Liver (tissue), 10 donors: ENCODE measurements at places on chromosomes 11 and 22.

DNA sequence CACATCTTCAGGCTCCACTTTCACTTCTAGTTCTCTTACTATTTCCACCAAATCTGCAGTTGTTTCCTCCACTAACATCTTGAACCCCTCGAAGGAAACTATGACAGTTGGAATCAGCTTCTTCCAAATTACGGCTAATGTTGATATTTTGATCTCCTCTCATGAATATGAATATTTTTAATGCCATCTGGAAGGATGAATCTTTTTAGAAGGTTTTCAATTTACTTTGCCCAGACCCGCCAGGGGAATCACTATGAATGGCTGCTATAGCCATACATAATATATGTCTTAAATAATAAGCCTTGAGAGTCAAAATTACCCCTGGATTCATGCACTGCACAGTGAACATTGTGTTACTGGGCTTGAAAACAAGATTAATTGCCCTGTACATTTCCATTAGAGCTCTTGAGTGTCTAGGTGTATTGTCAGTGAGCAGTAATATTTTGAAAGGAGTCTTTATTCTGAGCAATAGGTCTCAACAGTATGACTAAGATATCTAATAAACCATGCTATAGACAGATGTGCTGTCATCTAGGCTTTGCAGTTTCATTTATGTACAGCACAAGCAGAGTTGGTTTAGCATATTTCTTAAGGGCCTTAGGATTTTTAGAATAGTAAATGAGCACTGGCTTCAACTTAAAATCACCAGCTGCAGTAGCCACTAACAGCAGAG, 48.3 kb upstream of the LRRC55 start:
- H3K4me3 ChIP-seq, result no peak overlapping the region
- H3K27me3 ChIP-seq, result no peaks in the 10 kb centered on the region
- no peak overlapping the region for H3K27ac ChIP-seq
- DNase-seq, result no peak
- H3K4me1 ChIP-seq, result no peaks in the 10 kb centered on the region

- no peaks in the 10 kb centered on the region for H3K36me3 ChIP-seq
- no peak overlapping the region for H3K4me3 ChIP-seq
- H3K27me3 ChIP-seq, result no peaks in the 10 kb centered on the region
- H3K27ac ChIP-seq, result no peak overlapping the region
- no peaks in the 10 kb centered on the region for H3K4me1 ChIP-seq
These were observed 53.6 kb upstream of the VSTM5 start for GRCh38 chr11:93903989-93904388.

DNA sequence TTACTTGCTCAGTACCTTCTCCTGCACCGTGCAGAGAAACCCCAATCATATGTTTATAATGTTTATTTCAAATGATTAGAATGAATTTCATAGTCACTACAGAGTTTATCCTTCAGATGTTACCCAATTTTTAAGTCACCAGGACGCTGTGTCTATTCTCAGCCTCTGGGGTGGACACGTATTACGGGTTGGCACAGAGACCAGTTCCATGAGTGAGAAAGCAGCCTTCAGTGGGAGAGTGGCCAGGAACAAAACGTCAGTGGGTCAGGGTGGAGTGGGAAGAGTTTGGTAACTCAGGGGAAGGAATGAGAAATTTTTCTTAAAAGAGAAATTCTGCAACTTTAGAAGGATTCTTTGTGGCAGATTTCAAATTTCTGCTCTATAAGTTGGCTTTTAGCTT, 77.1 kb upstream of the MTMR2 start:
- H3K27ac ChIP-seq, result no peak overlapping the region
- no peak overlapping the region for H3K4me3 ChIP-seq
- H3K27me3 ChIP-seq, result no peaks in the 10 kb centered on the region
- H3K4me1 ChIP-seq, result no peaks in the 10 kb centered on the region

- H3K36me3 ChIP-seq, result no peaks in the 10 kb centered on the region
- H3K4me3 ChIP-seq, result no peak overlapping the region
- DNase-seq, result no peak
- H3K27me3 ChIP-seq, result no peaks in the 10 kb centered on the region
- H3K4me1 ChIP-seq, result no peaks in the 10 kb centered on the region
- H3K27ac ChIP-seq, result no peak overlapping the region
These were observed 950.9 kb upstream of the CHORDC1 start for GRCh38 chr11:91173701-91174100.

DNA sequence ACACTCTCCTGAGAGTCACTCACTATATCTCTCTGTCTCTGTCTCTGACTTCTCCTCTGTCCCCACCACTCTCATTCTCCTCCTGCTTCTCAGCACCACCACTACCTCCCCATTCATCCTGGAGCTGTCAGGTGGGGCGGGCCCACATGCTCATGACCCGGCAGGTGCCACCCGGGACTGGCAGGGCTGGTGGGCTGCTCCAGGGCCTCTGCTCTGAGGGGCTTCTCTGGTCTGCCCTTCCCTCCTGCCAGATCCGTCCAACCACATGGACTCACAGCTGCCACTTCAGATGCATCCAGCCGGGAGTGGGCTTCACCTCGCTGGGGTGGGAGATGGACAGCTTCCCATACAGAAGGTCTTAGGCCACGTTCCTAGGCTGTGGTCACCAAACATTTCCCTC, 4.8 kb upstream of the EMID1 start:
- peaks cover 3% of the 10 kb centered on the region for H3K4me1 ChIP-seq
- DNase-seq, result no peak
- no peaks in the 10 kb centered on the region for H3K27me3 ChIP-seq

DNA sequence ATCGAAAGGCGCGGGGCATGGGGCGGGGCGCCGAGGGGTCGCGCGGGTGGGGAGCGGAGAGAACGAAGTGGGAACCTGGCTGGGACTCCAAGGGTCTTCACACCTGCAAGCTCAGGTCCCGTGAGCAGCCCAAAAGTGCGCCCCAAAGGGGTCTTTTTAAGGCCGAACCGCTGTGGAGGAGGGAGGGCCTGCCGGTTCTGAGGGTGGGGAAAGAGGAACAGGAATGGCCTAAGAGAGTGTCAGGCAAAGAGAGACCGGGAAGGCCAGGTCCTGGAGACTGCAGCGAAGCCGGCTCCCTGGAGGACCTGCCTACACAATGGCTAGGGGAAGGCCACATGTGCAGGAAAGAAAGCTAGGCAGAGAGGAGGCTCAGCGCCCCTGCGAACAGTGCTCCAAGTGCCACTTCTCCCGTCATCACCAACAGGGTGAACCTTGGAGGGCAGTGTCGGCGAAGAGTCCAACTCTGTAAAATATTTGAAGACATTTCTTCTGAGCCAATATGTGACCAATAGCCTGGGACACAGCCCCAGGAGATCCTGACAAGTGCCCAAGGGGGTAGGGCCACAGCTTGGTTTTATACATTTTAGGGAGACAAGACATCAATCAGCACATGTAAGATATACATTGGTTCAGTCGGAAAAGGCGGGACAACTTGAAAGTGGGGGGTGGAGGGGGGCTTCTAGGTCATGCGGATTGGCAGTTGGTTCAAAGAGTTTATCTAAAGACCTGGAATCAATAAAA, 710 bp upstream of the DGCR2 start:
- DNase-seq, result no peak
- peaks cover 25% of the 10 kb centered on the region for H3K4me1 ChIP-seq
- no peaks in the 10 kb centered on the region for H3K27me3 ChIP-seq
- no peaks in the 10 kb centered on the region for H3K36me3 ChIP-seq
- H3K27ac ChIP-seq, result no peak overlapping the region
- peak overlapping the region; percentile 20 for H3K4me3 ChIP-seq

- no peak overlapping the region for H3K4me3 ChIP-seq
- peaks cover 11% of the 10 kb centered on the region for H3K4me1 ChIP-seq
- no peaks in the 10 kb centered on the region for H3K27me3 ChIP-seq
- peaks cover 3% of the 10 kb centered on the region for H3K36me3 ChIP-seq
These were observed 14.0 kb downstream of the EP300 start for GRCh38 chr22:41106122-41106968.

- no peak overlapping the region for H3K27ac ChIP-seq
- H3K4me1 ChIP-seq, result no peaks in the 10 kb centered on the region
- no peaks in the 10 kb centered on the region for H3K27me3 ChIP-seq
- no peaks in the 10 kb centered on the region for H3K36me3 ChIP-seq
These were observed 293.5 kb downstream of the MN1 start for GRCh38 chr22:27507935-27508526.

DNA sequence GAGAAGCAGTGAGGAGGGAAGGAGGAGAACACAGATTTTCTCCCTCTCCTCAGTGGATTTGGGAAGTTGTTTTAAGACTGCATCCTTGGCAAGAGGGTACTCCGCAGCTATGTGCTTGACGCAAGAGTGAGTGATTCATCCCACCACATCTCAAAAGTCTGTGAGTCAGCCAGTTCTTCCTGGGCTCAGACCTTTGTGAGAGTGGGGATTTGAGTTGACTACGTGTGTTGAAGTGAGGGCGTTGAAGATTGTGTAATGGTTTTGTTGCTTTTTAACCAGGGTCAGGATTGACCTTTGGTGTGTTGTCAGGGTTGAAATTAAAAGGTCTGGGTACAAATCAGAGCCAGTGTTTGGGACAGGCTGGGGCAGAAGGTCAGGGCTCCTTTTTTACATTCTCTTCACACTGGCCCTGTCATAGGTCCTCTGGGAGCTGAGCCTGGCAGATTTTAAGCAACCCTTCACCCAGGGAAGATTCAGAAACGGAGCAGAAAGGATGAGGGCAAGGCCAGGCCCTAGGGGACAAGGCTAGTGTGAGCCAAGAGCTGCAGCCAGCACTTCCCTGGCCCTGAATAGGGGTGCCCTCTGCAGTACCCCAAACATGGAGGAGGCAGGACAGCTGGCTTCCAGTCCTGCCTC, 4.2 kb upstream of the C11orf86 start:
- no peaks in the 10 kb centered on the region for H3K27me3 ChIP-seq
- DNase-seq, result no peak
- H3K4me3 ChIP-seq, result no peak overlapping the region
- peak overlapping the region; percentile 93 for H3K27ac ChIP-seq
- H3K36me3 ChIP-seq, result no peaks in the 10 kb centered on the region

GRCh38 chr11:3977078-3977477, 117.5 kb upstream of the RRM1 start:
- DNase-seq, result no peak
- no peak overlapping the region for H3K27ac ChIP-seq
- no peaks in the 10 kb centered on the region for H3K36me3 ChIP-seq
- no peak overlapping the region for H3K4me3 ChIP-seq
- H3K27me3 ChIP-seq, result no peaks in the 10 kb centered on the region

DNA sequence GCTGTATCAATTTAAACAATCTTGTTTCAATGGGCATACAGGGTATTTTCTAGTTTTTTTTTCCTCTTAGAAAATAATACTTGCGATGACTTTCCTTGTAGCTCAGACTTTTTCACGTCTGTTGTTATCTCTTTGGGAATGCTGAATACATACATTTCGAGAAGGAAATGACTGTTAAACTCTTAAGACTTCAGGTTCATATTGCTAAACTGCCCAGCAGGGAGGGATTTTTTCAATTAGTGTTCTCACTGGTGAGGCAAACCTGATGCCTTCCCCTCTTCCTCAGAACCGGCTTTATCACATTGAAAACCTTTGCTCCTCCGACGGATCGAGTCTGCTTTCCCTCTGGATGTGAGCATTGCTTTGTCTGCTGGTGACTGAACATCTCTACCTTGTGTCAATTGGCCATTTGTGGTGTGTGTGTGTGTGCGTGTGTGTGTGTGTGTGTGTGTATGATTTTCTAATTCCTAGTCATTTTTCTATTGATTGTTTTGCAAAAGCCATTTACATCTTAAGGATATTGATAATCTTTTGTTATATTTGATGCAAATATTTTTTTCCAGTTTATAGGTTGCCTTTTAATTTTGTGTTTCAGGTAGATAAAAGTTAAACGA, 6.6 kb downstream of the NEAT1 start:
- no peak for DNase-seq
- H3K27ac ChIP-seq, result peak overlapping the region; percentile 100
- H3K27me3 ChIP-seq, result no peaks in the 10 kb centered on the region
- no peaks in the 10 kb centered on the region for H3K4me1 ChIP-seq

DNA sequence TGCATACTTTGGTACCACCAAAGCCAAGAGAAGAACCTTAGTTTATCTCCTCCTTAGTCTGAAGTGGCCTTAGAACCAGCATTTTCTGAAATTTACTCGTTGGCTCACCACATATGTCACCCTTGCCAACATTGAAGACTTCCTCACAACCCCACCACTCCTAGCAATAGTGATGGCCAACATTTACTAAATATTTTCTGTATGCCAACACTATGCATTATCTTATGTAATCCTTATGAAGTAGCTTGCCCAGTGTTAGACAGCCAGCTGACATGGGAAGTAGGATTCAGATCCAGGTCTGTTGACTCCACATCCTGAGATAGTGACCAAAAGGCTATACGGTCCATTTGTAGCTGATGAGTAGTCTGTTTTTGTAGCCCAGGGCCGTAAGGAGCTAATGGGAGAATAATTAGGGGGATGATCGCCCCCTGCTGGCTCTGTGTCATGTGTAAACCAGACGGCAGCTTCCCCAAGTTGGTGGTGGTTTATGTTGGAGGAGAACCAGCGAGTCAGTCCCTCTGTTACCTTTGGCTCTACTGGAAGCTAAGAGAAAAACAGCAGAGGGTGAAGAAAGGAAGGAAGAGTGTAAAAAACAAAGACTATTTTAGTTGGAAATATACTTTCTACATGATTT, 120.5 kb upstream of the RASSF10 start:
- no peaks in the 10 kb centered on the region for H3K27me3 ChIP-seq
- no peak overlapping the region for H3K4me3 ChIP-seq
- no peak overlapping the region for H3K27ac ChIP-seq

- DNase-seq, result no peak
- no peak overlapping the region for H3K4me3 ChIP-seq
- no peaks in the 10 kb centered on the region for H3K4me1 ChIP-seq
These were observed 455.6 kb downstream of the BRD1 start for GRCh38 chr22:49372111-49372529.

DNA sequence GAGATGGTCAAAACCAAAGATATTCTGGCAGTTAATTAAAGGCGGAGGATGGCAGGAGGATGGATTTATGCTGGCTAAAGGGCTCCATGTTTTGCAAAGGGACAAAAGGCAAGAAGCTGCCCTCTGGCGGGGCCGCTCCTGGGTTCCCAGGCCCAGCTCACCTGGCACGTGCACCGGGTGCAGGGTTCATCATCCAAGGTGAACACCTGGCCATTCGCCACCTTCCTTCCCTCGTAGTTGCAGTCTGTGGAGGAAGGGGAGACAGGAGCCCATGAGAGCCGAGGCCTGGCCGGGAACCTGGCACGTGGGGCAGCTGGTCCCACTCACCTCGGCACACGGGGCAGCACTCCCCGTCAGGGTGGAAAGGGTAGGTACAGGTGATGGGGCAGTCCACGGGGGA, 23.8 kb downstream of the PGA5 start:
- DNase-seq, result no peak
- H3K27ac ChIP-seq, result peak overlapping the region; percentile 68
- H3K4me1 ChIP-seq, result peaks cover 18% of the 10 kb centered on the region
- H3K4me3 ChIP-seq, result no peak overlapping the region
- no peaks in the 10 kb centered on the region for H3K27me3 ChIP-seq

- H3K36me3 ChIP-seq, result no peaks in the 10 kb centered on the region
- no peaks in the 10 kb centered on the region for H3K27me3 ChIP-seq
- H3K27ac ChIP-seq, result no peak overlapping the region
These were observed 14.4 kb downstream of the DNAJB13 start for GRCh38 chr11:73965076-73965763.

DNA sequence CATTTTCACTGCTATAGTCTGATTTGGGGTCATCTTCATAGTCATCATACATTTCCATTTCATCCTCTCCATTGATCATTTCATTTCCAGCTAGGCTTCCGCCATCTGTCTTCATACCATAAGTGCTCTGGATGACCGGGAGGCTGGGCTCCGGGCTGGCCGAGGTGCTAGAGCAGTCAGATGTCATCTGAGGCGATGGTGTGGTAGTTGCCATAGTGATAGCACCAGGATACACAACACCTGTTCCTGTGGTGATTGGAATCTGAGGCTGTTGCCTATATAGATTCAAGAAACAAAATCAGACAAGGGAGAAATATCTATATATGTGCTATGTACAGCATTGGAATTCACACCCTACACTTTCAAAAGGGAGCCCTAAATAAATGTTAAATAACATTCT, 383.5 kb downstream of the SOX6 start:
- H3K4me3 ChIP-seq, result no peak overlapping the region
- DNase-seq, result no peak
- H3K36me3 ChIP-seq, result no peaks in the 10 kb centered on the region
- H3K27me3 ChIP-seq, result no peaks in the 10 kb centered on the region
- H3K27ac ChIP-seq, result no peak overlapping the region
- peaks cover 6% of the 10 kb centered on the region for H3K4me1 ChIP-seq
